ENCODE measurements at places on chromosomes 16 and 17.
A peak's percentile ranks its signal among the peaks of the same experiment; 100 is the strongest.

DNA sequence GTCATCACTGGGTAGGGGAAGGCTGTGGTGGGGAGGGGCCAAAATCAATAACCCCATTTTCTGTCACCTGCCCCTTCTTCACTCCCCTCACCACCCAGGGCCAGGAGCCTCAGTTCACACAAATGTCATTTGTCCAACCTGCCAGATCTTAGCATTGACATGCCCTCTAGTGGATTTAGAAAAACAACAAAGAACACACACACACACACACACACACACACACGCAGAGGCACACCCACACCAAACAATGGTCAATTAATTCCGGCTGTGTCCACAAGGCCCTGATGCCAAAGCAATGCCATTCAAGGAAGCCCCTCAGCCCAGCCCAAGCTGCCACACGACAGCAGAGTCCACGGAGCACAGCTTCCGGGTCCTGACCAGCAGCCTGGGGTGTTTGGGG lies 68.4 kb downstream of the NOG start:
- H3K36me3 ChIP-seq = no peaks in the 10 kb centered on the region
- DNase-seq = no peak
- no peak overlapping the region for H3K27ac ChIP-seq
- no peak overlapping the region for H3K4me3 ChIP-seq
- no peaks in the 10 kb centered on the region for H3K4me1 ChIP-seq

- no peak overlapping the region for H3K4me3 ChIP-seq
- H3K4me1 ChIP-seq = peaks cover 12% of the 10 kb centered on the region
- no peaks in the 10 kb centered on the region for H3K36me3 ChIP-seq
Observed at GRCh38 chr17:74875155-74875976, 2.6 kb upstream of the FDXR start.

- H3K27me3 ChIP-seq = no peaks in the 10 kb centered on the region
- H3K27ac ChIP-seq = no peak overlapping the region
- H3K4me1 ChIP-seq = no peaks in the 10 kb centered on the region
Observed at GRCh38 chr16:59719121-59719520, 985.0 kb upstream of the GOT2 start.

- no peak overlapping the region for H3K27ac ChIP-seq
- no peak overlapping the region for H3K4me3 ChIP-seq
- no peaks in the 10 kb centered on the region for H3K36me3 ChIP-seq
- peaks cover 8% of the 10 kb centered on the region for H3K4me1 ChIP-seq
- no peak for DNase-seq
- no peaks in the 10 kb centered on the region for H3K27me3 ChIP-seq
Observed at GRCh38 chr17:31586946-31587345, 195.5 kb downstream of the RAB11FIP4 start.

DNA sequence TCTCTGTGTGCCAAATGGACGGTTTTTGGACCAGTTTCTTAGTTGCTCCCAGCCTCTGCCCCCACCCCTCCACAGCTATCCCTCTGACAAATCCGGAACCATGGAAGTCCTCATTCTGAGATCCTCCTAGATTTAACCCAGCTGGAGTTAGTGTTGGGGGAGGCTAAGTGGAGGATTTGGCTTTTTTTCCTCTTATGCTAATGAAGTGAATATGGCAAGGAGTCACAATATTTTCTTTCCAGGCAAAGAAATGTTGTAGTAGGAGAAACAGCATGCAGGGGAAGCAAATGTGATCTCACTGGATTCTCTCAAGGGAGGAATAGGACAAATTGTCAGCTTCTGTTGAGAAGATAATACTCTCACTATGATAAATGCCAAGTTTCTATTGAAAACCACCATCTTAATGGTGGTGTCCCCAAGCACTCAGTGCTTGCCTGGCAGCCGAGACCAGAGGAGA lies 159.5 kb downstream of the MSI2 start:
- DNase-seq = no peak
- no peaks in the 10 kb centered on the region for H3K36me3 ChIP-seq
- no peak overlapping the region for H3K4me3 ChIP-seq
- no peak overlapping the region for H3K27ac ChIP-seq

DNA sequence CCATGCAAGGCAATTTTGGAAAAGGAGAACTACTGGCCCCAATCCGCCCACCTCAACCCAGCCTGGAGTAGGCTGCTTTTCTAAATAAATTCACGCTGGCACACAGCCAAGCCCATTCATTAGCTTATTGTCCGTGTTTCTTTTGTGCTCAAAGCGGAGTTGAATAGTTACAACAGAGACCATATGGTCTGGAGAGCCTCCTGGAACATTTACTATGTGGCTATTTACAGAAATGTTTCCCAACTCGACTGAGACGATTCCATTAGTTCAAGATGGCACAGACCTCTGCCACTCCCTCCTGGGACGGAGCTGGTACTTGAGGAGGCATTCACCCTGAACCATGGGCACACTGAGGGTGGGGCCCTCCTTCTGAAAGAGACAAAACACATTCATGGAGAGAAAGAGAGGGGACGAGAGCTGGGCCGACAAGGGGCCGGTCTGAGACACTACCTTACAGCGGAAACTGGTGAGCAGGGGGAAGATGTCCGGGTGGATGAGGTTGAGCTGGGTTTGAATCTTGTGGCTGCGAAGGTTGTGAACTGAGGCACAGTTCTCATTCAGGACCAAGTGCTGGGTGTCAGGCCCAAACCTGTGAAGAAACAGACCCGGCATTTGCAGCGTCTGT lies 15.7 kb downstream of the ELAC2 start:
- H3K4me1 ChIP-seq = no peaks in the 10 kb centered on the region
- peaks cover 17% of the 10 kb centered on the region for H3K36me3 ChIP-seq
- no peak overlapping the region for H3K27ac ChIP-seq
- no peak for DNase-seq
- H3K4me3 ChIP-seq = no peak overlapping the region
- H3K27me3 ChIP-seq = no peaks in the 10 kb centered on the region

DNA sequence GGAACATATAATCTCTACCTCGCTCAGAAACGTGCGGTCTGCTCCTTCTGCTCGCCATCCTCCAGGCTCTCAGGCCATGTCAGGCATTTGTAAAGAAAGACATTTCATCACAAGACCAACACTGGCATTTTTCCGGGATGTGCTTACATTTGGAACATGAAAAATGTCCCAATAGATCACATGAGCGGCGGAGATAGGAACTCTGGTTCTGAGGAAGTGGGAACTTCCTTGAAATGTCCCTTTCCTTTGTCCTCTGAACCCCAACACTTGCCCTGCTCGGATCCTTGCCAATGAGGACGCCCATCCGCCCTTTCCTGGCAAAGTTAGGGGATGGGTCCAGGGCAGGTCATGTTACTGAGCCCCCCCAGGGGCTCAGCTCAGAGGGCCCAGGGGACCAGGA lies 130.5 kb downstream of the MAF start:
- H3K4me3 ChIP-seq = no peak overlapping the region
- H3K36me3 ChIP-seq = no peaks in the 10 kb centered on the region
- no peaks in the 10 kb centered on the region for H3K27me3 ChIP-seq
- no peaks in the 10 kb centered on the region for H3K4me1 ChIP-seq

- no peaks in the 10 kb centered on the region for H3K27me3 ChIP-seq
- peaks cover 5% of the 10 kb centered on the region for H3K36me3 ChIP-seq
- no peak for DNase-seq
- H3K4me3 ChIP-seq = no peak overlapping the region
Observed at GRCh38 chr17:28774206-28774605, 30.4 kb downstream of the TRAF4 start.

DNA sequence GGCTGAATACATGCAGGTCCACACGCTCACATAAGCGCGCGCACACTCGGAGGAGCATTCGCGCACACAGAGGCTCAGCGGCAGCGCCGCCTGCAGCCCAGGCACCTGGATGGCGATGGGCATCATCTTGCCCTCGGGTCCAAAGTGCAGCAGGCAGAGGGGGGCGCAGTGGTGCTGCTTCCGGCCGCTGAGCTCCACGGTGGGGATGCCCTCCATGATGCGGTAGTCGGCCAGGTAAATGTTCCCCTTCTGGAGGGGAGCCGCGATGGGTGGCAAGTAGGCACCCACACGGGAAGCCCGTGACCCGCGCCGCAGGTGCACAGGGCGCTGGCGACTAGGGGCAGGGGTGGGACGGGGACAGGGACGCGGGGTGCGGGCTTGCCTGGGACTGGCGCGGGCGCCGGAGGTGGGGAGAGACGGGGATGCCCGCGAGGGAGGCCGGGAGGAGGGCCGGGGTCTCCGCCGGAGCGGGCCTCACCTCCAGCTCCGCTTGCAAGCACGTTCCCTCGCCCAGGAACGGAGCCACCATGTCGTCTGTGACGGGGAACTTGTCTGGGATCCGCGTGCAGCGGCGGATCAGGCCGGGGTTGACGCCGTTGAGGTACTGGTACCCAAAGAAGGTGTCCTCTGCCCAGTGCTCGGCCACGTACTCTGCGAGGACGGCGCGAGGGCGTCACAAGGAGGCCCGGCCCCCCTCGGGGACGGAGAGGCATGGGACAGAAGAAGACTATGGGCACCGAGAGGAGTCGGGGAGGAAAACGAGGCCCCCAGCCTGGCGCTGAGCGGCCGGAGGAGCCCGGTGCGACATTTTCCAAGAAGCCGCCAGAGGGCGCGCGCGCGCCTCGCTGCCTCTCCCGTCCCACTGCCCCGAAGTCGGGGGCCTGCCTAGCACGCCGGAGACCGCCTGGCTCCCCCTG lies 8.0 kb downstream of the ALOX12B start:
- no peaks in the 10 kb centered on the region for H3K36me3 ChIP-seq
- peak; percentile 90 for DNase-seq
- peaks cover 9% of the 10 kb centered on the region for H3K4me1 ChIP-seq
- peak overlapping the region; percentile 75 for H3K27ac ChIP-seq
- H3K27me3 ChIP-seq = peaks cover 19% of the 10 kb centered on the region

DNA sequence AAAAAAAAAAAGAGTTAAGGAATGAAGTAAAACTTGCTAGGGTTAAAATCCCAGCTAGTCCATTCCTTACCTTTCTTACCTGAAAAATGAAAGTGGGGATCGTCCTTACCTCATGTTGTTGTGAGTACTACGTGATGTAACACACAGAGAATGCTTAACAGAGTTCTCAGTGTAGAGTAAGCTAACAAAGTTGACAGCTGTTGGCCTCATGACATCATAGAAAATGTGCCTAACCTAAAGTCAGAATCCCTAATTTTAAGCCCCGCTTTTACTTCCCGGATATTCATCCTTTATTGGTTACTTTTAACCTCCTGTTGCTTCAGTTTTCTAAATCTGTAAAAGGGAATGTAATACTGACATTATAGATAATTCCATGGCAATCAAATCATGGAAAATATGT lies 505.8 kb upstream of the HSBP1 start:
- no peaks in the 10 kb centered on the region for H3K4me1 ChIP-seq
- no peak overlapping the region for H3K4me3 ChIP-seq
- H3K36me3 ChIP-seq = no peaks in the 10 kb centered on the region
- H3K27me3 ChIP-seq = no peaks in the 10 kb centered on the region
- DNase-seq = no peak

DNA sequence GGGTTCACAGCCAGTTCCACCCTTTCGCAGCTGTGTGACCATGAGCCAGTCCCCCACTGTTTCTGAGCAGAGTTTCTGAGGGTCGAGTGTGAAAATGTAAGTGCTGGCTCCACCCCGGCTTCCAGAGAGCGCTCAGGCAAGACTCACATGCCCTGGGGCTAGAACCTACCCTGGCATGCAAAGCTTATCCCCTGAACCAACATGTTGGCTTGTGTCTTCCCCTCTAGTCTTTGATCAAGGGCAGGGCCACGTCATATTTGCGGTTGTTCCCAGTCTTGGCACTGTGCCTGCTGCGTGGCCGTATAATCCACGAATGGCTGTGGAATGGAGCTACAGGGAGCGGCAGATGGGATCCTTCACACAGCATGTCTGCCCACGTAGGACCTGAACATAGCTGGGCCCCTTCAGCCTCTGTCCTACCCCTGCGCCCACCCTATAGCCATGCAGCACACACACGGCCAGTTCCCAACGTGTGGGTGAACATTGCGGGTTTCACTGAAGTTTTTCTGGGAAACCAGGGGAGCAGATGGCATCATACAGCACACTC lies 84.8 kb downstream of the MRM1 start:
- DNase-seq = no peak
- H3K27me3 ChIP-seq = no peaks in the 10 kb centered on the region
- no peaks in the 10 kb centered on the region for H3K4me1 ChIP-seq
- H3K27ac ChIP-seq = no peak overlapping the region

Measured in B cell (primary cell).